NCI-H1092 treated with DMSO at 0.1 percent for 48 hours (cell line): ENCODE measurements at places on chromosomes 12 and 14.
A peak's percentile ranks its signal among the peaks of the same experiment; 100 is the strongest.

DNA sequence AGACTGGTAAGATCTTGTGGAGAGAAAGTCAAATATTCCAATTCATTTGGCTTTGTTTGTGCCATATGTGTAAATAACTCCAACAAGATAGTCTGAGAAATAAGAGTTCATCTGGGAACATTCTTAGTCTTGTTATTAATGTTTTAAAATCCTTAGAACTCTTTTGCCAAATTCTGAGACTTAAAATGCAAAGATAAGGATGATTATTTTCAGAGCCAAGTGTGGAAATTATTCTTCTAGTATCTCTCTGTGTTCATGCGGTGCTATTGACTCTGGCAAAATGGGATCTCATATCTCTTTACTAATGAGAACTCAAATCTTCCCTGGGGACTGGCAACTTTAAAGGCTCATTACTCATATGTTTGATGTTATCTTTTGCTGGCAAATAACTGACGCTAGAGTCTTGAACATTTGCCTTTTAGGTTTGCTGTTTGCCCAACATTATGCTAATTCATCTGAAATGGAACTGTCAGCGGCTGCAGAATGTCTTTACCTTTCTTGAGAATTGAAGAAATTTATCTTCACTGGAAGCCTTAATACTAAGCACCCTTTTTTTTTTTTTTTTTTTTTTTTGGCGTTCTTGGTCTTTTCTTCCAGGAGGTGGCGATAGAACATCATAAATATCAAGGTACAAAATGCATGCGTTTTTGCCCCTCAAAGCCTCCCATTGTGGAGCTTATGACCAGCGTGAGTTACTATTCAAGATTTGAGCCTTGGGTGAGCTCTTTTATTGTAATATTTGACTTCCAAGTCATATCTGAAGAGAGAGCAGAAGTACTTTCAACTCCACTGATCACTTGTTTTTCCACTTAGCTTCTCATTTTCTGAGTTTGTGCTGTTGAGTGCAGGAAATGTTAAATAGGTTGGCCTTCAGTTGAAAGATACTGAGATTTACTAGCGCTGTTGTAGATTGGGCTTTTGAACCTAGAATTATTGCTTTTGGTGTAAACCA is 86.5 kb downstream of the CAND1 start:
- DNase-seq, result peak; percentile 81

DNA sequence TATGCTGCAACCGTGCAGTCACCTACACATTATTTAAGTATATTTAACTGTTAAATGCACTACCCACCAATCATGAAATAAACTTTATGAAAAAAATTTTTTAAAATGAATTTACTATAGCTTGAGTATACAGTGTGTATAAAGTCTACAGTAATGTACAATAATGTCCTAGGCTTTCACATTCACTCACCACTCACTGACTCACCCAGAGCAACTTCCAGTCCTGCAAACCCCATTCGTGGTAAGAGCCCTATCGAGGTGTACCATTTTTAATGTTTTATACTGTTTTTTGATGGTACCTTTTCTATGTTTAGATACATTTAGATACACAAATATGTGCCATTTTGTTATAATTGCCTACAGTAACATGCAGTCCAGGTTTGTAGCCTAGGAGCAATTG is 48.1 kb downstream of the KLRG1 start:
- no peak for DNase-seq

- no peak for DNase-seq
Measured at GRCh38 chr14:54711812-54712464, 145.0 kb downstream of the SAMD4A start.

- no peak for DNase-seq
Measured at GRCh38 chr12:4137015-4137414, 136.5 kb upstream of the CCND2 start.

DNA sequence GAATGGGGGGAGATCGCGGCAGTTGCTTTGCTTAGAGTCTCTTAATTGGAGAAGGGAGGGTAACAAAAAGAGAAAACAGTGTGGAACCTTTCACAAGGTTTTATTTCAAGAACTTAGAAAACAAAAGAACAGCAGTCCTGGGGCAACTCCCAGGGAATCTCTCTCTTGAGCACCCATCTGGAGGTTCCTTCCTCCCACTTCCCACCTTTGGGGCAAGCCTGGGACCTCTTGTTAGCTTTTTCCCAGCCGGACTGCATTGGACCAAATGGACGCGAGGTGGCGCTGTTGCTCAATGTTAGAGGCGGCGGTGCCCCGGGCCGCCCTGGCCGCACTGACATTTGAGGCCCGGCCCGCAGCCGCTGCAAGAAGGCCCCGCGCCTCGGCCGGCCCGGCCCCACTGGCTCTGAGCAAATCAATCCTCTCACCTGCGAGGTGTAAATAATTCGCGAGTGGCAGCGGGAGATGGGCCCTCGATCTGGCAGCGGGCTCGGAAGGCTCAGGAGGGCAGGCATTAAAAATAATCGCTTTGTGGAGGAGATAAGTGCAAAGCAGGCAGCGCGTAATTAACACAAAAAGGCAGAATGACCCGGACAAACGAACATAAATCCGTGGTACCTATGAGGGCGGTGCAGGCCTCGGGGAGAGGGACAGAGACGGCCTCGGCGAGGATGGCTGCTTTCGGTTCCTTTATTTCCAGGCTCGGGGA is 2.8 kb upstream of the HOXC8 start:
- DNase-seq, result peak; percentile 70

- no peak for DNase-seq
Measured at GRCh38 chr12:127304751-127305725, 961.9 kb upstream of the TMEM132C start.

DNA sequence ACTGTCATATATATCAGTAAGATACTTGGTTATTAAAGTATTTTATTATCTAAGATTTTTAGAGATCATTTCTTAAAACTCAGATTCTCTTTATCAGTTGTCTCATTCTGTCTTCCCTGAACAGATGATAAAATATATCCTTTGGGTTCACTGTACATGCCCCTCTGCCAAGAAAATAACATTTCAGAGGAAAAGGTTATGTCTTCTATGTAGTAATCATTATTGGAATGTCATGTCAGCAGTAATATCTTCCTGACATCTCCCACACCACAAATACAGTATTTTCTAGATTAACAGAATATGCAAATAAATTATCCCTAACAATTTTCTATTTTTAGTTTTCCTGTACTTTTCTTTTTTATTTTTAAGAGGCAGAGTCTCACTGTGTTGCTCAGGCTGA is 26.0 kb downstream of the BTBD7 start:
- no peak for DNase-seq

DNA sequence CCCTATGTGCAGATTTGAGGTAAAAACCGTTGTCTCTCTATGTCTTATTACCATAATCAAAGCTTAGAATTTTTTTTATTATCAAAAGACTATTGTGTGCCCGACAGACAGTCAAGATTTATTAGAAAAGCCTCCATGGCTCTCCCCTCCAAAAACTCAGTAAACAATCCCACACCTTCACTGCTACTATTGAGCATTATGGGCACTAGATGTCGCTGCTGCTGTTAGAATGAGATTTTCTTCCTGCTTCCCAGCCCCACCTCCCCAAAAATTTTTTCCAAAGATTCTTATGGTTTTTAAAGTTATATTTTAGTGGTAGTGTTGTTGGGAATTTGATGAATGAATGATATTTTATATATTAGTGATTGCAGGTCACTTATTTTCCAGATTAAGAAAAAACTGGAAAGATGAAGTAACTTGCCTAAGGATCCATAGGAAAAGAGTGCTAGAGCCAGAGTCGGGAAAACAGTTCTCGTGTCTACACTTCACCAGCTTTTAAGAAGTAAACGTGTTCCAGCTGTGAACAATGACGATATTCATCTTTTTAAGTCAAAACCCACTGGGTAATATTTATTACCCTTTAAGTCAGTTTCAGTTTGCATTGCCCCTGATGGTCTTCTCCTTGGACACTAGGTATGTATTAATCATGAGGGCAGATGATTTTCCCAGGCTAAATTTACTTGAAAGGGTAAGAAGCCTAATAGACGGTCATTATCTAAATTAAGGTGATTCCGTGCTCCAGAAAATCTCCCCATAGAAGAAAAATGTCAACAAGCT is 12.2 kb upstream of the FOXG1 start:
- no peak for DNase-seq
